Thymus (tissue), 14 donors: ENCODE measurements at places on chromosomes 5 and 9. TPM values are rescaled to one million over a fixed set of nuclear protein-coding genes. Genes with fewer than 3 reads are reported as not detected.

CAVIN4 gene
- 0.23 TPM for polyA plus RNA-seq

ADAMTS6 gene
- polyA plus RNA-seq, result 1.2 TPM

ADAMTS19 gene
- 0.09 TPM for polyA plus RNA-seq

CDH9 gene
- polyA plus RNA-seq, result 0.09 TPM

CLIC3 gene
- 44.6 TPM for polyA plus RNA-seq

DNA sequence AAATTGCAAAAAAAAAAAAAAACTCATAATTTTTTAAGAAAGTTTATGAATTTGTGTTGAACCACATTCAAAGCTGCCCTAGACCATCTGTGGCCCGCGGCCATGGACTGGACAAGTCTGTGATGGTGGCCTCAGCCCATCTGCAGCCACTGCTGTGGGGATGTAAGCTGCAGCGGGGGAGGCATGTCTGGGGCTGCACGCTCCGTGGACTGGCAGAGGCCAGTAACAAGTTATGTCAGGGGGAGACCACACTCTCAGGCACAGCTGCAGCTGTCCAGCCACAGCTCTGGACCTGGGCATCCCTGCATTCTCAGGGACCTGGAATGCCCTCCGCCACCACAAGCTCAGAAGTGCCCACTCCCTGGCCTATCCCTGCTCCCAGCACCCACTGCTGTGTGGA lies 1272.3 kb upstream of the CDH9 start:
- no peaks in the 10 kb centered on the region for H3K36me3 ChIP-seq
- H3K27ac ChIP-seq, result no peak overlapping the region
- DNase-seq, result no peak
- no peaks in the 10 kb centered on the region for H3K27me3 ChIP-seq

DNA sequence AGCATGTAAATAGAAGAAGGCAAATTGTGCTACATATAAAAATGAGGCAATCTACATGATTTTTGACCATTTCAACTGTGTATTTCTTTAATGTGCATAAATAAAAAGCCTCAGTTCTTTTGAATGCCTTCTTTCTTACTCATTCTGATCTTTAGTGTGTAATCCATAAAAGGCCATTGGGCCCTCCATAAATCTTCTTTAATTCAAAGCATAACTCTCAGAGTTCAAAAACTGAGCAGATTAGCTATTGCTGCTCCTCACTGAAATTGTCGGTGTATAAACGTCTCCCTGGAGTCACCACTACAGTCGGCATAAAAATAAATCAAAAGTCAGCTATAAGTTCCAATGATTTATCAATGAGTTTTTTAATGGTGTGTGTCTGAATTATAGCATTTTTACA lies 45.3 kb upstream of the ADAMTSL1 start:
- no peak overlapping the region for H3K4me3 ChIP-seq
- no peaks in the 10 kb centered on the region for H3K36me3 ChIP-seq
- H3K27ac ChIP-seq, result no peak overlapping the region
- no peaks in the 10 kb centered on the region for H3K4me1 ChIP-seq
- no peak for DNase-seq

DNA sequence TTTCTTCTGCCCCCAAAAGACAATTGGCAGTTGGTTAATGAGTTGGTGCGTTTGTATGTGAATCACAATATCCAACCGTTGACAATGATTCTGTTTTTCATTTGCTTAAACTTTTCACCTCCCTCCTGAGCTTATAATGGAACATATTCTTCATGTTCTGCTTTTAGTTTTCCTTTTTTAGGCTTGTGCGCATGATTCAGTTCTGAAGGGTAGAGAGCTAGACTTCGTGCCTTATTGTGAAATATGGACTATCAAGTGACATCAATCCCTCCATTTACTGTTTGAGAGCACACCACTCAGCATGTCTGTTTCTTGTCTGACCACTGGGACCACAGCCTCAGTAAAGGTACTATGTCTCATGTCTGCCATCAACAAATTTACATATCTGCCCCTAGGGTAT lies 30.5 kb upstream of the LPAR1 start:
- H3K36me3 ChIP-seq, result no peaks in the 10 kb centered on the region
- no peak overlapping the region for H3K27ac ChIP-seq
- H3K4me3 ChIP-seq, result no peak overlapping the region

DNA sequence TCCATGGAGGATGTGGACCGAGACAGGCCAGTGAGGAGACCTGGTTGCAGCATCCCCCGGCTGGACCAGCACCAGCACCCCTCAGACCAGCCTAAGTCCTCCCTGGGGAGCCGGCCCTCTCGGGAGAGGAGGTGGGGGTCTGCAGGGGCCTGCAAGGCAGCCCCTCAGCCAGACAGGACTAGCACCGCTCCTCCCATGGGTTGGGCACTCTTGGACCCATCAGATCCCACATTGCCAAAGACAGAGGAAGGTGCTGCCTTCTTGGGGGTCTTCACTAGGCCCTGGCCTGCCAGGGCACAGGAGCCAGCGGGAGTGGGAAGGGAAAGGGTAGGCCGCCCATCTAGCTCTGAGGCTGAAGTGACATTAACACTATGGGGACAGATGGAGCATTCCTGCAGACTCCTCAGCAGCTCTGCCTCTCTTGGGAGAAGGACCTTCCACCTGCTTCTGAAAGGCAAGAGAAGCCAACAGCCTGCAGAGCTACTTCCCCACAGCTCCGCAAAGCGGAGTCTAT lies 6.8 kb downstream of the IL13 start:
- DNase-seq, result no peak
- H3K27ac ChIP-seq, result no peak overlapping the region
- H3K4me1 ChIP-seq, result peaks cover 27% of the 10 kb centered on the region

DNA sequence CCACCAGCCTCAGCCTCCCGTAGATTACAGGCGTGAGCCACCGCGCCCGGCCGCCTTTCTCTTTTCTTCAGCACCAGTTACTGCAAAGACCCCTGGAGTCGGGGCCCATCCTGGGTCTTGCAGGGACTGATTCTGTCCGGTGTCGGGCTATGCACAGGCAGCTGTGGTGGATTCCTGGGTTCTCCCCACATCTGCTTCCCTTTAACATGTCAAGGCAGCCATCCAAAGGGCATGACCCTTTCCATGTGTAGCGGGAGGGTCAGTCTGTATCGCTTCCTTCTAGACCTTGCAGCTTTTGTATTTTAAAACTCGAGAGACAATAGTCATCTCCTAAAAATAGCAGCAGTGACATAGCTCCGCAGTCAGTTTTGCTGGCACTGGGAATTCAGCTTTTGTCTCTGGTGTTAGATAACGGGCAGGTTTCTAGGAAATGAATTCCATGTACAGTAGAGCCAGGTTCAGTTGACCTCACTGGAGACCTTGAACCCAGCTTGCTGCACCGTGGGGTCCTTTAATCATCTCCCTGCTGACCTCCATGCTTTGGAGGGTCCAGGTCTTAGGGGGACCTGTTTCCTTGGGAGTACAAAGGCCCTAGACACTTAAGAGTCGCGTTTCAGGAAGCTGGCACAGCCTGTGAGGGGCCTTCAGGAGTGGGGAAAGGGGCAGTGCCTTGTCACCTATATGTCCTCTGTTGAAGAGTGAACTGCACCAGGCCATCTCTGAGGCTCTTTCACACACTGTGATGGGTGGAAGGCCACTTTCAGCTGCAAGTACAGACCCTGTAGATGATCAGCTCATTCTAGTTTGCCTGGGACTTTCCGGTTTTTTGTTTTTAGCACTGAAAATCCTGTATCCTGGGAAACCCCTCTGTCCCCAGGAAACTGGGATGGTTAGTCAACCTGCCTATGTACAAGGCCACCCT lies 13.8 kb downstream of the ANKRD33B start:
- H3K36me3 ChIP-seq, result no peaks in the 10 kb centered on the region
- no peaks in the 10 kb centered on the region for H3K27me3 ChIP-seq

GRCh38 chr9:38620483-38621433 lies at the start of gene ANKRD18A:
ANKRD18A (minus strand) TSS chr9:38620596; CDS start chr9:38620285, 311 bp downstream.
- H3K4me1 ChIP-seq, result no peaks in the 10 kb centered on the region
- H3K36me3 ChIP-seq, result no peaks in the 10 kb centered on the region
- H3K27ac ChIP-seq, result peak within 1 kb of the TSS; percentile 15
- peak; percentile 5 for DNase-seq
- peaks cover 49% of the 10 kb centered on the region for H3K27me3 ChIP-seq

GRCh38 chr5:6829150-6829784 lies 116.0 kb downstream of the TENT4A start:
- H3K4me1 ChIP-seq, result peaks cover 10% of the 10 kb centered on the region
- no peaks in the 10 kb centered on the region for H3K27me3 ChIP-seq
- no peak overlapping the region for H3K4me3 ChIP-seq
- DNase-seq, result peak; percentile 15
- no peaks in the 10 kb centered on the region for H3K36me3 ChIP-seq

- H3K27me3 ChIP-seq, result no peaks in the 10 kb centered on the region
- H3K4me3 ChIP-seq, result no peak overlapping the region
- DNase-seq, result no peak
- H3K27ac ChIP-seq, result no peak overlapping the region
- no peaks in the 10 kb centered on the region for H3K36me3 ChIP-seq
Measured at GRCh38 chr5:112733586-112733985, 4.1 kb upstream of the APC start.

DNA sequence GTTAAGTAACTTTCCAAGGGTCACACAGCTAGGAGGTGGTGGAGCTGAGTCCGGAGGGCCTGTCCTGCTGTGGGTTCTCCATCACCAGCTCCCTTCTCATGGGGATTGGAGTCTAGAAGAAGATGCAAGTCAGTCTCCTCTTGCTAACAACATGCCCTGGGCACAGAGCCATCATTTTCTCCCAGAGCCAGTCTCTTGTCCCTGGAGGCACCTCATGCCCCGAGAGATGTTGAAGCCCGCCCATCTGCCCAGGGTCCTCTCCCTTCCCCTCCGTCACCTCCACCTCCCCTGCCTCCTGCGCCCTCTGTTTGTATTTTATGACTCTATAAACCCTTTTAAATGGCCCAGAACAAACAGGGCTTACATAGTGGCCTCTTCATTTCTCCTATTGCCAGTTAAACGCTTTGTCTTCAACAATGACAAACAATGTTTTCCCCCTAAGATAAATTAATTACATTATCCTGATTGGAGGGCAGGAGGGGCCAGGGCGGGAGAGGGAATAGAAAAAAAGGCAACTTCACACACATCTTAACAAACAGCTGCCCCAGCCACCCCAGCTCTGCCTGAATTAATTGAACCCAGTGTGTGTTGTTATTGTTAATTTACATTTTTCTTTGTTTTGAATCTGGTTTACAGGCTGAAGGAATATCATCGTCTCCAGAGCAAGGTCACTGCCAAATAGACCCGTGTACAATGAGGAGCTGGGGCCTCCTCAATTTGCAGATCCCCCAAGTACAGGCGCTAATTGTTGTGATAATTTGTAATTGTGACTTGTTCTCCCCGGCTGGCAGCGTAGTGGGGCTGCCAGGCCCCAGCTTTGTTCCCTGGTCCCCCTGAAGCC lies 55.8 kb downstream of the ASS1 start:
- H3K27ac ChIP-seq, result no peak overlapping the region
- H3K36me3 ChIP-seq, result no peaks in the 10 kb centered on the region
- no peaks in the 10 kb centered on the region for H3K4me1 ChIP-seq
- DNase-seq, result no peak

DNA sequence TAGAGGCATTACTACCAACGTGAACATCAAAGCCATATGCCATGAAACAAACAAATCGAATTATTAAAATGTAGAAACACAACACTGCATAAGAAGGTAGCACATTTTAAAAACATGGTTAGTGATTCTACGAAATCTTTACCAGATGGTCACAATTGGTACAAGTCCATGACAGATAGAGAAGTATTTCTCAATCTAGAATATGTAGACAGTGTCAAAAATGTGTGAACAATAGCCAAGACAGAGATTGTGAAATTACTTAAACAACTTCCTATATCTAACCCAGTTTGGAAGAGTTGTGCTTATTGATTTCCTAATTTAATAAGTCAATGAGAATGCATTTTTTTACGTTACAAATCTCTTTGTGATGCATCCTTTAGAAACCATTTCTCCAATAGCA lies 1121.6 kb downstream of the MAT2B start:
- no peak overlapping the region for H3K27ac ChIP-seq
- DNase-seq, result no peak
- H3K4me3 ChIP-seq, result no peak overlapping the region
- H3K36me3 ChIP-seq, result no peaks in the 10 kb centered on the region
- no peaks in the 10 kb centered on the region for H3K27me3 ChIP-seq
- no peaks in the 10 kb centered on the region for H3K4me1 ChIP-seq

DNA sequence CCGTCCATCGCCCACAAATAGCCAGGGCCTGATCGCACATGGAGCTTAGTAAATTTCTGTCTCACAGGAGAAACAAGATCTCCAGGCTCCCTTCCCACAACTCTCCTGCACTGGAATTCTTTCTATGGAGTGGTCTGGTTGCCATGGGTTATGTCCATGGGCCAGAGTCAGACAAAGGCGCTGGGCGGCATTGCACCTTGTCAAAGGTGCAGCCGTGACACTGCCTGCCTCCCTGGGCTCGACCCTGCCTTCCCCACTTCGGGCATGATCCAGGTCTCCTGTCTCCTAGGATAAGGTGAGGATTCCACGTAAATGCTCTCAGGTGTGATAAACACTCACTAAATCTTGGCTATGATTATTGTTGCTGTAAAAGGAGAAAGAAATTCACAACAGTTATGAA lies 130.0 kb downstream of the ADAMTS16 start:
- H3K36me3 ChIP-seq, result no peaks in the 10 kb centered on the region
- H3K4me1 ChIP-seq, result no peaks in the 10 kb centered on the region
- H3K4me3 ChIP-seq, result no peak overlapping the region
- no peak overlapping the region for H3K27ac ChIP-seq

GRCh38 chr5:61941637-61942036 lies 364.4 kb upstream of the KIF2A start:
- DNase-seq, result no peak
- no peak overlapping the region for H3K27ac ChIP-seq
- H3K27me3 ChIP-seq, result no peaks in the 10 kb centered on the region
- H3K36me3 ChIP-seq, result no peaks in the 10 kb centered on the region
- no peaks in the 10 kb centered on the region for H3K4me1 ChIP-seq

DNA sequence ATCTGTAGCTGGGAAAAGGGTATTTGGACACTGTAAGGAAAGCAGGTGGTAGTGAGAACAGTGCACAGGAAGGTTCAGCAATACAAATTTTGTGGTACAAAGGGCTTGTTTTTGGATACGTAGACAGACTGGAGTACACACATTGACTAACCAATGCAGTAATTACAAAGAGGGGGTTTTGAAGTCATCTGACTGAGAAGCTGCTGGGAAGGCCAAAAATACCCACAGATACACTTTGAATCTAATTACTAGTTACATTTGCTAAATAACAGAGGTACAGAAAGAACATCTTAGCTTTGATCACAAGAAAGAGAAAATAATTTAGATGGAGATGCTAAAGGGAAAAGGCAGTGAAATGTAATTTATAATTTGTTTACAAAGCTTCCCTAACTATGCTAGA lies 45.9 kb downstream of the PKD2L2 start:
- no peak overlapping the region for H3K27ac ChIP-seq
- no peaks in the 10 kb centered on the region for H3K27me3 ChIP-seq

GRCh38 chr5:132076983-132077382 lies 3.4 kb downstream of the CSF2 start:
- DNase-seq, result no peak
- no peak overlapping the region for H3K27ac ChIP-seq
- H3K4me3 ChIP-seq, result no peak overlapping the region
- H3K27me3 ChIP-seq, result no peaks in the 10 kb centered on the region
- H3K36me3 ChIP-seq, result no peaks in the 10 kb centered on the region

GRCh38 chr5:43367453-43367852 lies 44.7 kb downstream of the CCL28 start:
- no peak for DNase-seq
- H3K4me1 ChIP-seq, result no peaks in the 10 kb centered on the region
- no peaks in the 10 kb centered on the region for H3K27me3 ChIP-seq
- no peak overlapping the region for H3K27ac ChIP-seq

- no peak overlapping the region for H3K27ac ChIP-seq
- DNase-seq, result no peak
- H3K4me1 ChIP-seq, result no peaks in the 10 kb centered on the region
- H3K4me3 ChIP-seq, result no peak overlapping the region
- H3K36me3 ChIP-seq, result no peaks in the 10 kb centered on the region
Measured at GRCh38 chr5:171692107-171692506, 93.5 kb upstream of the SMIM23 start.

- H3K4me3 ChIP-seq, result no peak overlapping the region
- no peaks in the 10 kb centered on the region for H3K4me1 ChIP-seq
- H3K27ac ChIP-seq, result no peak overlapping the region
- no peak for DNase-seq
Measured at GRCh38 chr9:109519366-109519765, 21.3 kb upstream of the PTPN3 start.
